ENCODE measurements at places on chromosomes 2 and 18. TPM values are rescaled to one million over a fixed set of nuclear protein-coding genes. Genes with fewer than 3 reads are reported as not detected.

The LOXL3 gene
- 0.62 TPM for total RNA-seq

The DYNAP gene
- total RNA-seq: not detected

The DUSP2 gene
- total RNA-seq: 47.7 TPM

The RIT2 gene
- total RNA-seq: not detected

The ADAM23 gene
- 1.7 TPM for total RNA-seq

DNA sequence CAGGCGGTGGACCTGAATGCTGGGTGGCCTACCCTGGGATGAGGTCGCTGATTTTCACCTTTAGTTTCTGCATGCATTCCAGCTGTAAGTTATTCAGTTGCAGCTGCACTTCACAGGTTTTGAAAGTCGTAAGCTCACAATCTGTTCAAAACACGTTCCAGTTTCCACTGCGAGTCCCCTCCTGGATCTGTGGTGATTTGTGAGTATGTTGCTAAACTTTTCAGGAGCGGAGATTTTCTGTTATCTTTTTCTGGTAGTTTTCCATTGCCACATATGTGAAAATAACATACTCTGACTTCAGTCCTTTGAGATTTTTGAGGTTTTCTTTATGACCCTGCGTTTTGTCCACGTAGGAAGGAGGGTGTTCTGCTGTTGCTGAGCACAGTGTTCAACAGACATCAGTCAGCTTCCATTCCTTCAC, 102.1 kb downstream of the SNTG2 start:
- no peaks in the 10 kb centered on the region for H3K27me3 ChIP-seq
- H3K27ac ChIP-seq: no peak overlapping the region
- no peak overlapping the region for H3K4me3 ChIP-seq
- H3K4me1 ChIP-seq: peaks cover 6% of the 10 kb centered on the region

DNA sequence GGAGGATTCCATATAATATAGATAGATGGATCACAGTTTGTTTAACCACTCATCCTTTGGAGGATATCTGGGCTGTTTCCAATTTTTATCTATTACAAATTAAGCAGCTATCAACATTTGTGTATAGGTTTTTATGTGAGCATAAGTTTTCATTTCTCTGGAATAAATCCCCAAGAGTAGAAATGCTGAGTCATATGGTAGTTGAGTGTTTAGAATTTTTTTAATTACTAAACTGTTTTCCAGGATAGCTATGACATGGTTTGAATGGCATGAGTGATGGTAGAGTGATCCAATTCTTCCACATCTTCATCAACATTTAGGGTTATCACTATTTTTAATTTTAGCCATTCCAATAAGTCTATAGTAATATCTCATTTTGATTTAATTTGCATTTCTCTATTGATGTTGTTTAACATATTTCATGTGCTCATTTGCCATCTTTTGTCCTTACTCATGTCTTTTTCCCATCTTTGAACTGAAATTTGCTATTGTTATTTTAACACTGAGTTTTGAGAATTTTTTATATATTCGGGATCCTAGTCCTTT, 31.4 kb downstream of the ABCB11 start:
- H3K36me3 ChIP-seq: no peaks in the 10 kb centered on the region
- H3K27me3 ChIP-seq: peaks cover 24% of the 10 kb centered on the region
- H3K4me1 ChIP-seq: peaks cover 2% of the 10 kb centered on the region
- no peak for DNase-seq
- H3K4me3 ChIP-seq: no peak overlapping the region

- H3K4me3 ChIP-seq: no peak overlapping the region
- H3K27me3 ChIP-seq: no peaks in the 10 kb centered on the region
- H3K4me1 ChIP-seq: no peaks in the 10 kb centered on the region
- DNase-seq: no peak
- no peak overlapping the region for H3K27ac ChIP-seq
- H3K36me3 ChIP-seq: no peaks in the 10 kb centered on the region
Observed at GRCh38 chr2:50878251-50878650, 153.7 kb downstream of the NRXN1 start.

DNA sequence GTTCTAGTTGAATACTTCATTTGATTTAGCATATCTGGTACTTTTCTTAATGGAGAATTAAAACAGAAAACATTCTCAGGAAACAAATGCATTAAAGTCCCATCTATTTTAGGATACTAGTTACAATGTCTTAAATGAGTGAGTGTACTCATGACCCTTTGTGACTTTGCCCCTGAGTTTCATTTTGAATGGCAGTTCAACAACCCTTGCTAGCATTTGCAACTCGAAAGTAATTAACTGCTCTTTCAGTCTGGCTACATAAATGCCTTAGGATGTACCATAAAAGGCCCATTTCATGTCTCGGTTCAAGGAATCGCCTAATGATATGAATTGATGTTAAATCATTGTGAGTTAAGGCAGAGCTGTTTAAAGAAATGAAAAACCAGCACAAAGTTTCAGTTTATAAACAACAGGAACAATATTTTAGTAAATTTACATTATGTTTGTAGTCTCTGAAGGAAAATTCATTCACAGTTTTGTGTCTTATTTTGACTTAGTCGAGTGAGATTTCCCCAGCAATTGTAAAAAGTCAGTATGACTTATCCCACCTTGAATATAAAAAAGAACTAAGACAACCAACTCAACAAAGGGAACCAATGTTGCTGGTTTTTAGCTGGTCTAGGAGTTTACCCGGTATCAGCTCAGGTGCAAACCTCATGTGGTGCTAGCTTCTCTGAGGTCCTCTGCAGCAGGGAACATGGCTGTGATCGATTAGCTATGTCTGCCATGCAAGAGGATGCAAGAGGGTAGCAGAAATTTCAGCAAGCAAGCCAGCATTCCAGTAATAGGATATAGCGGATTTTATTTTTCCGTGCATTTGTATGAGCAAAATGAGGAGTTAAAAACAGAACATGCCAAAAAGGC, 386.2 kb downstream of the PTPRM start:
- no peak for DNase-seq
- H3K27me3 ChIP-seq: no peaks in the 10 kb centered on the region
- H3K4me1 ChIP-seq: no peaks in the 10 kb centered on the region
- H3K4me3 ChIP-seq: no peak overlapping the region
- H3K36me3 ChIP-seq: no peaks in the 10 kb centered on the region

- no peak overlapping the region for H3K4me3 ChIP-seq
- H3K36me3 ChIP-seq: no peaks in the 10 kb centered on the region
- peaks cover 55% of the 10 kb centered on the region for H3K27me3 ChIP-seq
Observed at GRCh38 chr18:12403601-12404506, 3.9 kb upstream of the PRELID3A start.

DNA sequence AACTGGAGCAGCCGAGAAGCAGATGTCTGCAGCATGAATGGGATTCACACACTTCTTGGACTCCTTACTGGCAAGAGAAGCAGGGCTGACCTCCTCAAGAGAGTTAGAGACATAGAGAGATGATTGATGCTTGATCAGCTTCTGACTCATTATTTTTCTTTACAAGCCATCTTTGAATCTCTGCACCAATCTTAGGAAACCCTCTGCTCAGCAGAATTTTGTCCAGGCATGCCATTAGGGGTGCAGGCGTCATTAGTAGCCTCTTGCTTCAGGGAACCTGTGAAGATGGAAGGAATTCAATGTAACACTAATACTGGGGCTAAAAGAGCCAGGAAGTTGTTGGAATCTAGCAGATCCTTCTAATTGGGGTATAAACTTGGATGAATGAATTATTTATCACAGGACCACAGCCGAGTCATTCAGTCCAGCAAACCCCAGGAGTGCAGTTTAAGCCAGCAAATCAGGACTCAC, 151.8 kb downstream of the MGAT5 start:
- H3K27ac ChIP-seq: no peak overlapping the region
- peaks cover 23% of the 10 kb centered on the region for H3K4me1 ChIP-seq
- DNase-seq: no peak
- H3K4me3 ChIP-seq: no peak overlapping the region
- H3K36me3 ChIP-seq: peaks cover 15% of the 10 kb centered on the region

DNA sequence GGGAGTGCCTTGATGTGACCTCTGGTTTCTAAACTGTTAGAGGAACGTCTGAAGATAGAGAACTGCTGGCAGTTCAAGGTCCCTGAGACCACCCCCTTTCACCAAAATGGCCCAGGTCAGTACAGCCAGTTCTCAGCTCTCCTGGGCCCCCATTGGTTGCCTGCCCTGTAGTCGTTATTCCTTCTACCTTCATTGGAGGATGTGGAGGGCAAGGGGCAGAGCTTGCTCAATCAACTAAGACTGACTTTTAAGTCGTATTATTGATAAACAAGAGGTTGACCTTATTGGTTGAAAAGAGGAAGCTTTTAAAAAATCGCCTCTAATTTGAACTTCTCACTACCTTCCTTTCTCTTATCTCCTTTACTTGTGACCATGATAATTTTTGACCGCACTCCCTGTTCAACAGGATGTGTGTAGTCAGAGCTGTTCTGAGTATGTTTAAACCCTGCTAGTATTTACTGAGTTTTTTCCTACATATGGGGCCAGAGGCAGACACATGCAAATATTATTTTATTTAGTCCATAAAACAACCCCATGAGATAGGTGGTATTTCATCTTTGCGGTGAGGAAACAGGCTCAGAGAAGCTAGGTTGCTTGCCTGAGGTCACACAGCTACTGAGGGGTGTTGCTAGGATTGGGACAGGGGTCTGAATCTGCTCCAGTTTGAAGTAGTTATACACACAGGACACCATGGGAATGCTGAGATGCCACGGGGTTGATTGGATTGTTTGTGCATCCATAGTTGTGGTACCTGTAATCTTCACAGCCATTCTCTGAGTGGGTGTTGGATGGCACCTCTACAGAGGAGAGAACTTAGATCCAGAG, 65.9 kb downstream of the TMEM247 start:
- peaks cover 44% of the 10 kb centered on the region for H3K4me1 ChIP-seq
- no peak for DNase-seq

GRCh38 chr18:74831571-74832250, 234.0 kb downstream of the ZNF407 start:
- H3K27me3 ChIP-seq: no peaks in the 10 kb centered on the region
- H3K36me3 ChIP-seq: peaks cover 4% of the 10 kb centered on the region
- DNase-seq: no peak
- no peak overlapping the region for H3K4me3 ChIP-seq

- no peak overlapping the region for H3K27ac ChIP-seq
- peaks cover 27% of the 10 kb centered on the region for H3K36me3 ChIP-seq
- no peak for DNase-seq
- H3K27me3 ChIP-seq: no peaks in the 10 kb centered on the region
- no peak overlapping the region for H3K4me3 ChIP-seq
Observed at GRCh38 chr2:28268386-28268785, 124.3 kb upstream of the FOSL2 start.

GRCh38 chr2:71678874-71679273, 225.5 kb downstream of the DYSF start:
- DNase-seq: no peak
- no peaks in the 10 kb centered on the region for H3K4me1 ChIP-seq
- peaks cover 7% of the 10 kb centered on the region for H3K27me3 ChIP-seq
- no peak overlapping the region for H3K27ac ChIP-seq
- no peak overlapping the region for H3K4me3 ChIP-seq

Data from activated naive CD8-positive, alpha-beta T cell treated with anti-CD3 and anti-CD28 coated beads, Interleukin-2, amount 10 ng/mL, durations not matched to agents 7 days and 5 days (primary cell).